ENCODE measurements at places on chromosomes 13 and 19.

- no peak for DNase-seq
Observed at GRCh38 chr19:32866564-32867265, 2.9 kb downstream of the SLC7A9 start.

DNA sequence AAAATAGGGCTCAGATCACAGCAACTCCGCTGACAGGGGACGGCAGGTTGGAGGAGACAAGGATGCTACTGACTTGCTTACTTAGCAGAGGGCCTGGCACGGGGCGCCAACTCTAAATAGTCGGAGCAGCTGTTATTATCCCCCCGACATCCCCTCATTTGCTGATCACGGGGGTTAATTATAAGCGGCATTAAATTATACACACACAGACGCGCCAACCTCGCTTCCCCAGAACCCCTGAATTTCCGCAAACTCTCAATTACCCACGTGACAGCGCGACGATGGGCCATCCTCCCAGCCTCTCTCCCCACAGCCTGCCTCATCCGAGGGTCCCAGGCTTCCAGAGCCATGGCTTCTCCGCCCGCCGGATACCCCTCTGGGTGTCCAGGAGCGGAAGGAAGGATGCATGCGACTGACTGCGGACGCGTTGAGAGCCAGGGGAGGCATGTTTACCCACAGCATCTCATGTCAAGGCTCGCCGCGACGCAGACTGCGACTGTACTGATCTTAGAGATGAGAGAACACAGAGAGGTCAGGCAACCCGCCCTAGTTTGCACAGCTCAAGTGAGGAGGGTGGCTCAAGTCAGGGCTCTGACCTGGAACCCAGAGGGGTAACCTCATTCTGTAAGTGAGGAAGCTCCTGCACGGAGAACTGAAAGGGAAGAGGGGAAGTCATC lies 5.7 kb downstream of the PTPRS start:
- DNase-seq: no peak

GRCh38 chr13:103852036-103852435 lies 785.8 kb upstream of the SLC10A2 start:
- no peak for DNase-seq

GRCh38 chr13:113952983-113953520 lies 20.8 kb downstream of the C13orf46 start:
- no peak for DNase-seq

DNA sequence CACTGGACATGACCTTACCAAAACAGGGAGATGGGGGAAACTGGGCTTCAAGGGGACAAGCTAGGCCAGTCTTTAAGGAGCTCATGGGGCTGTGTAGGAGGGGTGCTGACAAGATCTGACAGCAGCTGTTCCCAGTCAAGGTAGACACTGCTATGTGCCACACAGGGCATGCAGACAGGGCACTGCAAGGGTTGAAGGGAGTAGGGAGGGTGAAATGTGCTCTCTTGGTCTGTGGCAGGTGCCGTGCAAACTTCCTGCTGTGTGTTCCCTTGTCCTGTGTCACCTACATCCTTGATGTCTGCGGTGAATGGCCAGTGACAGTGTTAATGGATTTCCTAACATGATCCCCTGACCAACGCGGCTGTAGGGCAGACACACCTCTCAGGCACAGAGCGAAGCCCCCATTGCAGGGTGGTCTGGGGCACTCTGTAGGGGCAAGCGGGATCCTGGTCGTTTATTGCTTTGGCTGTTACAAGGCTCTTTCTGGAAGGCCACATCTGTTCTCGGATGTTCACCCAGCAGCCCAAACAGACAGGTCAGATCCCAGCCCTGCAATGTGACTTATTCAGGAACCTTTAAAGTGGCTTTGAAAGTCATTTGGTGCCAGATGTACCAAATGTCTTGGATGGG lies 199.5 kb upstream of the ZNF536 start:
- no peak for DNase-seq

GRCh38 chr13:27792393-27793218 lies at the start of gene GSX1:
Gene GSX1 (plus strand): TSS chr13:27792483. CDS start chr13:27792691, 208 bp downstream.
- peak; percentile 80 for DNase-seq

- DNase-seq: peak; percentile 54
Observed at GRCh38 chr13:95246292-95247082, 54.8 kb downstream of the ABCC4 start.

GRCh38 chr19:36986601-36987000 lies 70.5 kb downstream of the ZNF568 start:
- DNase-seq: no peak

- DNase-seq: peak; percentile 22
Observed at GRCh38 chr13:59790626-59791025, 373.1 kb downstream of the DIAPH3 start.

- DNase-seq: no peak
Observed at GRCh38 chr19:805166-805551, 7.9 kb downstream of the PTBP1 start.

- DNase-seq: no peak
Observed at GRCh38 chr13:37364956-37365355, 233.6 kb downstream of the POSTN start.

GRCh38 chr19:48900477-48901406 lies 630 bp downstream of the NUCB1 start:
- no peak for DNase-seq

- DNase-seq: peak; percentile 72
Observed at GRCh38 chr13:48492470-48493065, 40.3 kb downstream of the RCBTB2 start.

- DNase-seq: peak; percentile 100
Observed at GRCh38 chr19:9818734-9819595, at the start of gene FBXL12. Gene FBXL12 (minus strand): TSS chr19:9819079. CDS start chr19:9818813, 266 bp downstream.

DNA sequence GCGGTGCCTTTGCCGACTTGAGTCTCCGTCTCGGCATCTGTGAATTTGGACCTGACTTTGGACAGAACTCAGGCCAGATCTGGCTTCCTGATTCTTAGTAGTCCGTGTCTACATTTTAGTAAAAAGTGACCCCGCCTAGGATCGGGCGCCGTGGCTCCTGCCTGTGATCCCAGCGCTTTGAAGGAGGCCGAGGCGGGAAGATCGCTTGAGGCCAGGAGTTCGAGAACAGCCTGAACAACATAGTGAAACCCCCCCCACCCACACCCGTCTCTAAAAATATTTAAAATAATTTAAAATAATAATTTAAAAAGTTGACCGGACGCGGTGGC lies 849 bp upstream of the TCF3 start:
- no peak for DNase-seq

GRCh38 chr19:7326105-7326877 lies 22.4 kb upstream of the ARHGEF18 start:
- DNase-seq: no peak

- no peak for DNase-seq
Observed at GRCh38 chr13:114057166-114058050, 75.0 kb downstream of the RASA3 start.

DNA sequence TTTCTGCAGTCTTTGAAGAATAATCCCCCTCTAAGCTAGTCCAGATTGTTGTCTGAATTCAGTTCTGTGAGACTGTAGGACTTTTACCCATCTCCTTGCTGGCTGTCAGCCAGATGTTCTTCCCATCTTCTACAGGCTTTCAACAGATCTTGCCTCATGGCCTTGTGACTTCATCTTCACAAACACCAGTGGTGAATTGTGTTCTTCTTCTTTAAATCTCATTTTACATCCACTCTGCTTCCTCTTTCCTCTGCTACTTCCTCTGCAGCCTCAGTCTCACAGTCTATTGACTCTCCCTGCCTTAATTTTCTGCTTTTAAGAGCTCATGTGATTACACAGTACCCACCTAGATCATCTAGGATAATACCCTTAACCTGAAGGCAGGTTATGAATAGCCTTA lies 859.0 kb upstream of the SLITRK1 start:
- no peak for DNase-seq

DNA sequence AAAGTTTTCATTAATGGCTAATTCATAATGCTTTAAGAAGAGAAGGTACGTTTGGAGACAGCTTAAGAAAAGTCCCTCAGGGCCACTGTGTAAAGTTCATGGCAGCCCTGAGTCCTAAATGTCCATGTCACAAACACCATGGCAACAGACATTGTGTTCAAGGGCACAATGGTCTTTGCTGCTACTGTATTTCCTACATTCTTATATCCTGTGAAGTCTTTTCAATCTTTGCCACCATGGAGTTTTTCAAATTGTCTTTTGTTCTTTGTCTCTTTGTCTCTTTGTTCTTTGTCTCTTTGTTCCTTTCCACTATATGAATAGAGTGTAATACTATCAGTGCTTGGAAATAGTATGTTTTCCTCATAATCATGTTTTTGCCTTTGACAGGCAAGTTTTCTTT lies 178.8 kb downstream of the VWA8 start:
- DNase-seq: peak; percentile 29

DNA sequence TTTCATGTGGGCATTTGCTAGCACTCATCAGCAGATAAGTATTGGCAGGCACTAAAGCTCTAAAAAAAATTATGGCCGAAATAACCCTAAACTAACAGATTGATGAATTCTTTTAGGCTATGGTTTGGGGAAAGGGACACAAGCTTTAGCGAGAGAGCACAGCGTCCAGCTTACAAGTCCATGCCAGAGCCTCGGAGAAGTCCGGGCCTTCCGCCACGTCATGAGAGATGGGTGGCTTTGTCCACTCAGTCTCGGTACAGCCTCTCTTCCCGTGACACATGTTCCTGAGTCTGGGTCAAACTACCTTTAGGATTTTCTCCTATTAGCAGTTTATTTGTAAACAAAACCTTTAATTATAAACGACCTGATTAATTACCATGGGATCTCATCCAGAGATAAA lies 27.7 kb downstream of the TMTC4 start:
- DNase-seq: no peak

DNA sequence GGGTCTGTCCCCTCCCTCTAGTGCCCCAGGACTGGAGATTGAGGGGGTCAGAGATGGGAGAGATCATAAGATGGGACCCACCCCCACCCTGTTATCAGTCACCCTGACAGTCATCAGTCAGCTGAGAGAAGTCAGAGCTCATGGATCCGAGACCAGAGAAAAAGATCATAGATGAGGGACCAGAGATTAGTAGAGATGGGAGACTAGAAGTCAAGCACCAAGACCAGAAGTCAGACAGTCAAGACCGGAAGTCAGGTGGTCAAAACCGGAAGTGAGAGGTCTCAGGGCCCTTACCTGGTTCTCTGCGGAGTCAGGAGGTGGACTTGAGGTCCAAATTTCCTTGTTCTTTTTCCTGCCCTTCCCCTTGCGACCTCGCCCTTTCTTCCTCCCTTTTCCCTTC lies 7.0 kb downstream of the COL5A3 start:
- DNase-seq: no peak

DNA sequence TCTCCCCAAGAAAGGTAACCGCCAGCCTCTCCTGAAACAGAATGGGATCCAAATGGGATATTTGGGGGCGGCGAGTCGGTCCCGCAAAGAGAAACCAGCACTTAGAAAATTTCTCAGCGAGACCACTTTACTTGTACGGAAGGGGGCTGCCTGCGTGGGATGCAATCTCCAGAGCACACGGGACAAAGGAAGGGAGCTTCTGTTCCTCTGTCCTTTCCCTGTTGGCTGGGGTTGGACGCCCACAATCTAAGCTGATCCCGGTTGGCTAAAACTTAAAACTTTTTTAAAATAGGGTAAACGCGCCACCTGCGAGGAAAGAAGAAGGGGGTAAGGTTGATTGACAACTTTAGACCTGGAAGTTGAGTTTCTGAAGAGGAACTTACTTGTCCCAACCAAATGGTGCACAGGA lies 826 bp upstream of the BSG start:
- peak; percentile 76 for DNase-seq

Data from lung (tissue), 17 donors.